ENCODE measurements at places on chromosomes 1 and 21.

DNA sequence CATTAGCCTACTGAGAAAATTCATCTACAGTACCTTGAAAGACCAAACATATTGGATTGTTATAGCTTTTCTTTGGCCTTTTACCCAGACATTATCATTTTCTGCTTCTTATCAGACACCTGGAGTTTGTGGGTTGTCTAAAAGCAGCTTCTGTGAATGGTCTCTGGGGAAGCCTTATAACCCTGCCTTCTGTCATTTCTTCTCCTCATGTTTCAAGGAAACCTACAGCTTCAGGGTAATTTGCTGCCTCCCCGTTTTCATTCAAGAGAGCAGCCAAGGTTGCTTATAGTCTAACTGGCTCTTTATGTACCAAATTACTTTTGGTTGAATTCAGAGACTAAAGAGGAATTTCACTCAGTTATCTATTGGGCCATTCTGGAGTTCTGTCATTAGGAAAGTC, 288.3 kb upstream of the SGIP1 start:
- no peak for DNase-seq

- no peak for DNase-seq
Observed at GRCh38 chr21:38989745-38990423, 184.2 kb downstream of the ETS2 start.

DNA sequence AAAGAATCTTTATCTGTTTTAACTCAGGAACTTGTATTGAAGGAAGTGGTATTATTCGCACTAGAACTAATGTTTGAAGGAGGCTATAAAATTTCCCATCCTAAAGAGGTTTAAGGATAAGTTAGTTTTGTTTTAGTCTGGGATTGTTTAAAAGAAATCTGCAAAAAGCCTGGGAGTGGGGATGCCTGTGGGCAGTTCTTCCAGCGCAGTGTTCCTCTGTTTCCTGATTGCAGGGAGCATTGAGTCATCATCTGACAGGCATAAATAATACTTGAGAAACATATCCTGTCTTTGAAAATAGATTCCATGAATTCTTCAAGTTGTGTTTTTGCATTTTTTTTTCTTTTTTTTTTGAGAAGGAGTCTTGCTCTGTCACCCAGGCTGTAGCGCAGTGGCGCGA, 350.8 kb upstream of the PTBP2 start:
- DNase-seq: no peak

DNA sequence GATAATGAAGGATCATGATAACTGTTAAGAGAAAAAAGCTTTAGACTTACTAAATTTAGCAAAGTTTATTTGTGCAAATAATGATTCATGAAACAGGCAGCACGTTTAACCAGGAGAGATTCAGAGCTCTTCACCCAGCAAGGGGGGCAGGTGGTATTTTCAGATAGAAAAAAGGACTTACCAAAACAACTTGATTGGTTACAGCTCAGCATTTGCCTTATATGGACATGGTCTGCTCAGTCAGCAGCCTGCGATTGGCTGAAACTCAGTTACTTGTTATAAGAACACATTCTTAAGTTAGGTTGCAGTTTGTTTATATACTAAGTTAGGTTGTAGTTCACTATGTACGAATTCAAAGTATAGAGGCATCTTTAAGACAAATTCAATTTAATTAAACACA, 165.6 kb downstream of the DUSP10 start:
- DNase-seq: no peak

- peak; percentile 67 for DNase-seq
Observed at GRCh38 chr1:54810153-54810942, 9.2 kb upstream of the TTC22 start.

GRCh38 chr1:246725191-246725590, 982 bp downstream of the SCCPDH start:
- no peak for DNase-seq

DNA sequence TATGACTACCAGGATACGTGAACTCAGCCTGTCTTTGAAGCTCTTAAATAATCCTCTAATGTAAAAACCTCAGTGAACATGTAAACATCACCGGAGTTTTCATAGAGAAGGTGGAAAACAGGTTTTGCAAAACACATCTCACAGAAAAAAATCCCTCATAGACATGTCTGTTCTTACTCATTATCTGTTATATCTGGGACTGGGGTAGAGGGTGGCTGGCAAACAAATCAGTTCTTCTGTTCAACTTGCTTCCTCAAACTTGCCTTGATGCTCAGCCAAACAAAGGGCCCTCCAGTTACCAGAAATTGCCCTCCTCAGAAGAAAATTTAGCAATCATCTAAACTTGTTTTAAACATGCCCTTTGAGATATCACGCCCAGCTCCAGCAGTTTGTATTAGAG, 66.1 kb upstream of the CXADR start:
- no peak for DNase-seq

DNA sequence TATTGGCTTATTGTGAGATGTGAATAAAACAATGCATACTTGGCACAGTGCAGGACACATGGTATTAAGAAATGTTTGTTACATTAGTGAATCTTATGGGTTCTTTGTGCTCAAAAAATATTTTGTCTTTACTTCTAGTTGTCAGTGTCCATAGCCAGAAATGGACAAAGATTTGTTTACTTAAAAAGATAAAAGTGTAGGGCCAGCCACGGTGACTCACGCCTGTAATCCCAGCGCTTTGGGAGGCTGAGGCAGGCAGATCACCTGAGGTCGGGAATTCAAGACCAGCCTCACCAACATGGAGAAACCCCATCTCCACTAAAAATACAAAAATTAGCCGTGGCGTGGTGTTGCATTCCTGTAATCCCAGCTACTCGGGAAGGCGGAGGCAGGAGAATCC, 654.6 kb upstream of the NEGR1 start:
- DNase-seq: no peak

DNA sequence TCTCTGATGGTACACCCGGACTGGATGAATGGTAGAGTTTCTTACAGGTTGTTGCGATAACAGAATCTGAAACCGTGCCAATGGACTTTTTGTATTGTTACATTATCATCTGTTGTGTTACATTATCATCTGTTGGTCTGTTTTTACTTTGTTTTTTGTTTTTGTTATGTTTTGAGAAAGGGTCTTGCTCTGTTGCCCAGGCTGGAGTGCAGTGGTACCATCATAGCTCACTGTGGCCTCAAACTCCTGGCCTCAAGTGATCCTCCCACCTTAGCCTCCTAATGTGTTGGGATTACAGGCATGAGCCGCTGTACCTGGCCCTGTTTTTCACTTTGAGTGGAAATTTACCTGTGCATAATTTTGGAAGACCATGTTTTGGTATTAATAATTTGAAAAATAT, 10.2 kb upstream of the PEX10 start:
- DNase-seq: no peak

GRCh38 chr21:42030311-42030710, 20.2 kb upstream of the ZBTB21 start:
- no peak for DNase-seq

- no peak for DNase-seq
Observed at GRCh38 chr1:27658951-27659496, 13.0 kb downstream of the IFI6 start.

DNA sequence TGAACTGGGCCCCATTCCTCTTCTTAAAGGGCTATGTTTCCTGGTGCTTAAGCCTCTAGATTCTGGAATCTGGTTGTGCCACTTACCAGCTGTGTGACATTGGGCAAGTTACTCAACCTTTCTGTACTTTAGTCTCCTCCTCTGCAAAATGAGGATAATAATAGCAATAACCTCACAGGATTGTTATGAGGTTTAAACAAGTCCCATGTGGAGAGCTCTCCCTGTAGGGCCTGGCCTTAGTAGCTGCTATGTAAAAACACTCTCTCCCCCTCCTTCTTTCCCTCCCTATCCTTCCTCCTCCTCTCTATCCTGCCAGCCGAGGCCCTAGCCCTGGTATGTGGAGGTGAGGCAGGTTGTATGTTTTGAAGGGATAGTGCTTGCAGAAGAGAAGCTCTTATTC, 8.2 kb upstream of the PEAR1 start:
- DNase-seq: no peak

DNA sequence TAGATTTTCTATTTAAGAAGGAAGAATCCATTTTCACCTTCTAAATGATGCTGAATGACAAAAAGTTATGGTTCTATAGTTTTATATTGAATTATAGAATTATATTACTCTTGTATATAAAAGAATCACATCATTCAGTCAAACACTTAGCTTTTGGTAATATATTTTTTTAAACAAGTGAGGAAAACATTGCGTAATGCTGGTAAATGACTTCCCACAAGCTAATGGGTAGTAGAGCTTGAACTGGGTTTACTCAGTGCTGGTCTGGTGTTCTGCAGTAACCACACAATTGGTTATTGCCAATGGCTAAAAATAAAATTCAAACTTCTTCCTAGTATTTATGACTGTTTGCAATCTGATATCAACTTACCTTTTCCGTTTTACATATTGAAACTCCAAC, 10.6 kb upstream of the GIPC2 start:
- no peak for DNase-seq

DNA sequence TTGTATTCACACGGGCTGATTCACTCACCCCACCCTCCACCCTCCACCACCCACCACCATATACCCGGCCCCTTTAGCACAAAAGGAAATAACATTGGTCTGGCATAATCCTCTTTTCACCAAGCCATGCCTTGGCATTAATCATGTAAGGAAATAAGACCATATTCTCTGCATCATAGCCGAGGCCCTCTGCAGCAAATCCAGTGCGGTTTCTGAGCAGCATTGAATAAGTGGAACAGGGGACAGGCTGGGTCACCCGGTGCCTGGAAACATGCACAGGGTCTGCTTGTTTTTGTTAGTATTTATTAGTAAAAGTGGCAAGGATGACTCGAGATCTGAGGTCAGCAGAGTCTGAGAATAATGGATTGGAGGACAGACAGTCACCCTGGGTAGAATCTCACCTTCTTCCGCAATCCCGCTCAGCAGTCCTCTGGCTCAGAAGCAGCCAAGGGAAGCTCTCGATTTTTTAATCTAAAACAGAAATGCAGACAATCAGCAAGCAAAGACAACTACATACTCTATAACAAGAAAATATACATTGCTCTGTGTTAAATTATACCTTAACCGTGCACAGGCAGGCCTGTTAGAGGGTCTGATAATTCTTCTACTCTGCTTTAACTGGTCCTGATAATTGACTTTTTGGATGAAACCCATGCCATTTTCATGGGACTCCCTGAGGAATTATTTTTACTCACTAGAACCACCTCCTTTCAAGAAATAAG, 52.4 kb upstream of the CDC42BPA start:
- DNase-seq: no peak

DNA sequence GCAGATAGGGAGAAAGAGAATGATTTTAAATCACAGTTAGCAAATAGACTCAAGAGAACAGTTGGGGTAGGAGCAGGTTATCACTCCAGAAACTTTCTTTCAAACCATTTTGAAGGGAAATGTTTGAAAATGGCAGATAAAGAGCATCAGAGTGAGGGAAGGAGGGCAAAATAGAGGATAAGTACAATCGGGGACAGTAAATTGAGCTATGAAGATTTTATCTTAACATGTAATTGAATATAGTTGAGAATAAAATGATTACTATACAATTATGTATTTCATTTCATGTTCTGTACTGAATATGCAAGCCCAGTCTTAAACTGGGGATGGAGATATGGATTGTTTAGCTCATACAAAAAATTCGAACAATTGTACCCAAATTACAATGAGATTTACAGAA, 54.0 kb downstream of the MAP10 start:
- DNase-seq: no peak

- DNase-seq: no peak
Observed at GRCh38 chr1:42955311-42956063, 3.2 kb downstream of the SLC2A1 start.

GRCh38 chr1:51234721-51235425, 1.2 kb upstream of the RNF11 start:
- DNase-seq: peak; percentile 49

GRCh38 chr1:17309426-17310067, 1.6 kb downstream of the PADI4 start:
- DNase-seq: no peak

DNA sequence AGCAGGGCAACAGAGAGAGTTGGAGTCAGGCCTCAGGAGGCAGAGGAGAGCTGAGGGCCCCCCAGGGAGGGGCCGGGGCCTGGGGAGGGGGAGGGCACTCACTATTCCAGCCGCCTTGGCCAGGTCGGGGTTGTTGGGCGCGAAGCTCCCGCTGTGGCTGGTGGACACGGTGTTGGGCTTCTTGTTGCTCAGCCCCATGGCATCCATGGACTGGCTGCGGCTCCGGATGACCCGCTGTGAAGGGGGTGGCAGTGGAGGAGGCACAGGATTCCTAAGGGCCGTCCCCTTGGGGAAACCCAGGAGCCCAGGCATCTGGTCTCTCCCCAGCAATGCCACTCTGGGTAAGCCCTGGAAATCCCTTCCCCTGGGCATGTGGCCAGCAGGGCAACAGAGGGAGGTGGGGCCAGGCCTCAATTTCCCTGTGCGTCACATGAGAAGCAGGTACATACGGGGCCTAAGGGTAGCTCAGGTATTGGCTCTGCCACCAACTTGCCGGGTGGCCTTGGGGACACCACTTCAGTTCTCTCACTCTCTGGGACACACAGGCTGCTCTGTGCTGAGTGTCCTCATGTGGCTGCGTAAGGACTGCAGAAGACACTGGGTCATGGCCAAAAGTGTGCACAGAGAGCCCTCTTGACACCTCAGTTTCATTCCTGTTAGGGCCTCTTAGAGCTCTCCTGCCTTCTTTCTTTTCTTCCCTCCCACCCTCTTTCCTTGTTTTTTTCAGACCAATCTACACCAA, 63.0 kb downstream of the RAP1GAP start:
- DNase-seq: no peak

DNA sequence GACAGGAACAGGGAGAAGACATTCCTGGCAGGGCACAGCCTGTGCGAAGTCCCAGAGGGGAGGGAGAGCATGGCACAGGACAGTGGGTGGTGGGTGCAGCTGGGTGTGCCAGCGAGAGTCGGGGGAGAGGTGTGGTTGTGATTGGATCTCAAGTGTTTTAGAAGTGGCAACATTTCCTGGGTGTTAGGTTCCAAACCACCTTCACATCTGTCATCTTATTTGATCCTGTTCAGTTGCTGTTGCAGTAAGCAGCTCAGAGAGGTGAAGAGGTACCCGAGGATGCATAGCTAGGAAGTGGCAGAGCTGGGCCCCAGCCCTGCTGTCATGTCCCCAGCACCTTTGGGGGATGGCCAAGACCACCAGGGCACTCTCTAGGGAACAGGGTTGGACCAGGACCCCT, 22.0 kb upstream of the DISP3 start:
- DNase-seq: no peak

Measured in activated CD4-positive, alpha-beta T cell treated with anti-CD3 and anti-CD28 coated beads for 4 hours (primary cell).